Thyroid gland (tissue), 4 donors: ENCODE measurements at places on chromosomes 4 and X.

- DNase-seq, result no peak
Observed at GRCh38 chrX:17930850-17931249, 69.8 kb upstream of the RAI2 start.

- DNase-seq, result no peak
Observed at GRCh38 chr4:5527211-5527610, 181.1 kb downstream of the EVC2 start.

- peak; percentile 61 for DNase-seq
Observed at GRCh38 chr4:141132709-141133145, 542 bp downstream of the RNF150 start.

GRCh38 chr4:8461086-8461485, 20.5 kb downstream of the TRMT44 start:
- DNase-seq, result no peak

GRCh38 chr4:168541266-168541953, 44.6 kb downstream of the PALLD start:
- DNase-seq, result no peak

- no peak for DNase-seq
Observed at GRCh38 chrX:150696331-150696730, 3.1 kb downstream of the MTMR1 start.

DNA sequence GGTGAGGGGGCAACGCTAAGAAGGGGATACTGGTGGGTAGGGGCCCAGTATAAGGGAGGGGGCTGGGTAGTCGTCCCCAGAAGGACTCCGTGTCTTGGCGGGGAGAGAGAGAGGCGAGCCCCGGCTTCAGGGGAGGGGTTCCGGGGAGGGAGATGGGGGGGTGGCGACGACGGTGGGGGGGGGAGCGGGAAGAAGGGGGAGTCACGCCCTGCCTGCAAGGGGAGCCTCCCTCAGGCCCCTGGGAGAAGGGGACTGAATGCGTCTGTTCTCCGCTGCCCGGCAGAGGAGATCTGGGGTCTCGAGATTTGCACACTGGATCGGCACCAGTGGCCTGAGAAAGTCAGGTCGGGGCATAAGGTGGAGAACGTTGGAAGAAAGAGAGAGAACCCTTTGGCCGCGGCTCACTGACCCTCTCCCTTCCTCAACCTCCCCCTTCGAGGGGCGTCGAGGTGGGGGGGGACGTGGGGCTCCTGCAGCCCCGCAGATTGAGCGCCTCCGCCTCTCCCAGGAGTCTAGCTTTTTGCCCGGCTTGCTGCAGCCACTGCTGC, 609 bp upstream of the BCORL1 start:
- no peak for DNase-seq

DNA sequence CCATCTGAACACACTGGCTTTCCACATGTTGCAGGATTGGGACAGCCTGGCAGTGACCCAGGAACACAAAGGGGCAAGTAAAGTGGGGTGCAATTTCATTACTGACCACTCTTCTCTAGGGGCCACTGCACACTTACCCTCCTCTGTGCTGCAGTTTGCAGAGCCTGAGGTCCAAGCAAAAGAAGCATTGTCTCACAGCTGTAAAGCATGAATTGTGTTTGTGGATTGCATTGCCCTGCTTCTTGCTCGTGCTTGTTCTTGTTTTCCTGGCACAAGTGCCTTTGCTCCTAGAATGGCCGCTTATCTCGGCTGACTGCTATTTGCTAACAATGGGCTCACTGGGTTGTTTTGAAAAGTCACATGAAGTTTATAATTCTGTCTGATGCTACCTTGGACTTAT, 209.1 kb upstream of the JADE1 start:
- peak; percentile 57 for DNase-seq

DNA sequence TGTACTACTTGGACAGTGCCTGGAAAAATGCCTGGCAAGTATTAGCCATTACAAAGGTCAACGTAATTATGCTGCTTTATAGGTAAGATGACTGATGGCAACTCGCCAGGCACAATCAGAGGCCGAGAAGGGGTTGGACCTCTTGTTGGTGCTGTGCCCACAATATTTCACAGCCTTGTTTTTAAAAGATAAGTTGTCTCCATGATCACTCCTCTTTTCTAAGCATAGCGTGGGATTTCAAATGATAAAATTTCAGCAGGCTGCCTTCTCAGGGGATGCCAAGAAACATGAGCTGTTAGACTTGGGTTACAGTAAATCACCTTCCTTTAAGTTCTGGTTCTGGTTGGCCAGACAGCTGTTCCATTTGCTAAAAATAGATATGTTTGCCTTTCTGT, 26.9 kb downstream of the HOPX start:
- peak; percentile 37 for DNase-seq

GRCh38 chr4:142727149-142727548, 119.0 kb downstream of the INPP4B start:
- no peak for DNase-seq

DNA sequence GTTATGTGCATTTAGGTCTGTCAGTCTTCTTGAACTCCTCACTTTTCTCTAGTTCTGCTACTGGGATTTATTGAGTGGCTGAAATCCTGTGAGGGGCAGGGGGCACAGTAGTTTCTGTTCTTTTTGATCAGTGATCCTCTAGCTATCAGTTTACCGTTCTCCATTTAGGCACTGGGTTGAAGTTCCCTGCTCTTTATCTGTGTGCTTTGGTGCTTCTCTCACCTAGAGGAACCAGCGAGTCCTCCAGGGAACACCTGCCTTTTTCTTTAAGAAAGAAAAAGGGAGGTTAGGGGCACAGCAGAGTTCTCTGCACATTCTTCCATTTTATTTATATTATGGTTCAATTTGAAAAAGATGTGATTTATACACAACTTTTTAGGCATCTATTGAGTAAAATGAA, 503.0 kb upstream of the AGA start:
- DNase-seq, result no peak

DNA sequence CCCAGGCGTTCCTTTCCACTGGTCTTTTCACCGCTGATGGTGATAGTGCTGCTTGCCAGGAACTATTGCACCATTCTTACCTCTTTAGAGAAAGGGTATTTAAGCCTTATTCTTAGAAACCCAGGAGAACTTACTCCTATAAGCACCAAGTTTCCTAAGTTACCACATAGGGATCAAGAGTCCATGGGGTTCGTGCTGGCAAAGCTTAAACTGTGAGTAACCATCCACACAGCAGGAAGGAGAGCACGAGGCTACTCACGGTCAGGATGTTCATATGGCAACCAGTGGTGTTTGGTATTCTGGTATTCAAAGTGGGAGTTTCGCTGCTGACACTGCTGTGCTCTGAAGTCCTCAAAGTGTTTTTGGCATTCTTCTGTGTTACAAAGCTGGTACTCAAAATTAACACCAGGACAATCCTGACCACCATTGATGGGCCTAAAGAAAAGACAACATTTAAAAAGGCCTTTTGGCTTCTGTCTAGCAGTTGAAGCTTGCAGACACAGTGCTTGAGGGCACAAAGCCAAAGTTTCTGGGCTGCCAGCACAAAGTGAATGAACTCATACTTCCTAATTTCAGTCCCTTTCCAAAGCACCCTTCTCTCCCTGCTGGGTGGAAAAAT, 256.9 kb downstream of the ADAMTS3 start:
- DNase-seq, result peak; percentile 76

- no peak for DNase-seq
Observed at GRCh38 chr4:173237152-173237551, 68.5 kb downstream of the GALNT7 start.

DNA sequence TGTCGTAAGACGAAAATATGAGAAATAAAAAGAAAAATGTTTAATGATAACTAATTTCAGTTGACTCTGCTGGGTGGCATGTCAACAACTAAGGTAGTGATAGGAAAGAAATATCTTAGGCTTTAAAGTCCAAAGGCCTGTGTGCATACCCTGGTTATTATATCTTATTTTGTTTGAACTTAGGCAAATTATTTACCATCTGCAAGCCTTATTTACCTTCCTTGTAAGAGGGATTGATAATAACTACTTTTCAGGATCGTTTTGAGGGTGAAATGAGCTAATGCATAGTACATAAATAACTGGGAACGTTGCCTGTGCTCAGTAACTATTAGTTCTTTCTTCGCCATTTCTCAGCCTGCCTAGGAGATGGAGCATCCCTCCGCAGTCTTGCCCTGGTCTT, 41.6 kb upstream of the TAB3 start:
- no peak for DNase-seq

DNA sequence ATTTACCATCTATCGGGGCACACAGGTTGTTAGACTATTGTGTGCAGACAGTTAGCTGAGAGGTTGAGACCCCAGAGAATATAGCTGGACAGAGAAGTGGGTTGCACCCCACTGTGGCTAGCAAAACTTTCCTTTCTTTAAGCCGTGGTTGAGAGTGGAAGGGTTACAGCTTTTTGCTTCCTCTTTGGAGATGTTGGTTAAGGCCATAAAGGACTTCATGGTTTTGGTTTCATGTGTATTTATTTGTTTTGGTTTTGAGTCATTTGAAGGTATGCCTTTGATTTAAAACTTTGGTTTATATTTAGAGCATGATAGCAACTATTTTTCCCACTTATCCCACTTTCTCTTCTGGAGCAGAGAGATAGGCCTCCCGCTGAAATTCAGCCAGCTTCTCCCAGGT, 274.3 kb upstream of the IL1RAPL1 start:
- DNase-seq, result no peak

- DNase-seq, result no peak
Observed at GRCh38 chrX:12563121-12563520, 228.1 kb upstream of the PRPS2 start.

- DNase-seq, result no peak
Observed at GRCh38 chr4:74084984-74085383, 14.0 kb downstream of the CXCL2 start.

- DNase-seq, result no peak
Observed at GRCh38 chrX:153871451-153871850, 14.5 kb downstream of the L1CAM start.

DNA sequence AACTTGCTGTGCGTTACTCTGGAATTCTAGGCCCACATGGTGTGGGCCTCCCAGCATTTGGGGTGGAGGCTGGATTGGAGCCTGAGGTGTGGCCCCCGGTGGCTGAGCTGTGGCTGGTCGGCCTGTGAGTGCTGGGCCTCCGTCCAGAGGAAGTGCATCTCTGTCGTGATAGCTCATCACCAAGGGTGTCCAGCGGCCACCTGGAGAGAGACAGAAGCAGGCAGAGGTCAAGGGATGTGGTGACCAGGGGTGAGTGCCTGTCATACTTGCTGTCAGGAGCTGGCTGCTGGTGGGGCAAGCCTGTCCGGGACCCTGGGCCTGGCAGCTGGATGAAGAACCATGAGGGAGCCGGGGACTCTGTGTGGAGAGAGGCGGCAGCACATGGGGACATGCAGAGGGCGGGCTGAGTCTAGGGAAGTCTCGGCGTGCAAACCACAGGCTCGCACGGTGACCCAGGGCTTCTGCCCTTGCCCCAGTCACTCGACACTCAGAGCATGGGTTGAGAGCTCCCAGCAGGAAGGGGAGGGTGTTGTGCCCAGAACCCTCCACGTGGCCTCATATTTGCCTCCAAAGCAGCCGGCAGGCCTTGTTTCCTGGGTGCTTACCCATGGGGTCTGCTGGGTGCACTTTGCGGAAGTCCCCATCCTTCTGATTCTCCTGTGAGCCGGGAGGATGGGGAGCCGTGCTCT, 6.2 kb downstream of the SORCS2 start:
- DNase-seq, result no peak

- no peak for DNase-seq
Observed at GRCh38 chr4:74370912-74371311, 6.0 kb downstream of the EREG start.

GRCh38 chrX:133980406-133980805, 5.0 kb downstream of the GPC3 start:
- no peak for DNase-seq

DNA sequence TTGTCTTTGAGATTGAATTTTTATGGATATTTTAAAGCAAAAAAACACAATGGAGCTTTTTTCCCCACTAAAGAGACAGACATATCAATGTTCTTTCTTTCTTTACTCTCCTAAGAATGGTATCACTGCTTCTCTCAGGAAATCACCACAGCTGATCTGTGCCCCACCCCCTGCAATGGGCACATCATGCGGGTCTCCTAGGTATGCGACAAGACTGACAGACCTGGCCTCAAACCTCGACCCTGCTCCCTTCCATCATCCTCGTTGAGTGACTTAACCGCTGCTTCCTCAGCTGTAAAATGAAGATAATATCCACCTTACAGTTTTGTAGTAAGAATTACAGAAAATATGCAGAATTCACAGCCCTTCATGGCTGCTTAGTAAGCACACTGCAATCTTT, 58.3 kb downstream of the LEF1 start:
- DNase-seq, result no peak

DNA sequence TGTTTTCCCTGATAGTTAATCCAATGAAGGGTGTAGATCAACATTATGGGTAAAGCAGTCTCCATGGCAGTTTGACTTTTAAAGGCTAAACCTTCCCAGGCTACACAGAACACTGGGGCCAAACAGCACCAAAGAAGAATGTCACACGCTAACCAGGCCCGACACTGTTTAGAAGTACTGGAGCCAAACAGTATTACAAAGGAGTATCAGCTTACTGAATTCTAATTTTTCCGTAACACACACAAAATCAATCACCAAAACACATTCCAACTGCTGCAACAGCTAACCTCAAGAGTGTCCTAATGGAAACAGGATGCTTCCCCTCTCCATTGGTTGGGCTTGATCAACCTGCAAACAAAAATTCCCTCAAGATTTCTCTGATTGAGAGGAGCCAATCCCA, 783.5 kb downstream of the PCDH18 start:
- no peak for DNase-seq

DNA sequence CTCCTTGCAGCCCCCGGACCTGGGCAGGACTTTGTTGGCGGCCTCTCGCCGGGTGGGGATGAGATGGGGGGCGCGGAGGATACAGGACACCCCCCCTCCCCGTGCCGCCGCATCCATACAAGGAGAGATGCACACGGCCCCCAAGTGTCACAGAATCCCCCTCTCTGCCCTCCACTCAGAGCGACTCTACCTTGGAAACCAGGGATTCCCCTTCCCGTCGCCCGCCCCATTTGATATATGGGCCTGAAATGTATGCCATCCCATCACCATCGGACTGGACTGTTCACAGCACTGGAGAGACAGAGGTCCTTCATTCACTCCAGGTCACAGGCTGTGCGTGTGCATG, 426 bp downstream of the PORCN start:
- DNase-seq, result no peak

DNA sequence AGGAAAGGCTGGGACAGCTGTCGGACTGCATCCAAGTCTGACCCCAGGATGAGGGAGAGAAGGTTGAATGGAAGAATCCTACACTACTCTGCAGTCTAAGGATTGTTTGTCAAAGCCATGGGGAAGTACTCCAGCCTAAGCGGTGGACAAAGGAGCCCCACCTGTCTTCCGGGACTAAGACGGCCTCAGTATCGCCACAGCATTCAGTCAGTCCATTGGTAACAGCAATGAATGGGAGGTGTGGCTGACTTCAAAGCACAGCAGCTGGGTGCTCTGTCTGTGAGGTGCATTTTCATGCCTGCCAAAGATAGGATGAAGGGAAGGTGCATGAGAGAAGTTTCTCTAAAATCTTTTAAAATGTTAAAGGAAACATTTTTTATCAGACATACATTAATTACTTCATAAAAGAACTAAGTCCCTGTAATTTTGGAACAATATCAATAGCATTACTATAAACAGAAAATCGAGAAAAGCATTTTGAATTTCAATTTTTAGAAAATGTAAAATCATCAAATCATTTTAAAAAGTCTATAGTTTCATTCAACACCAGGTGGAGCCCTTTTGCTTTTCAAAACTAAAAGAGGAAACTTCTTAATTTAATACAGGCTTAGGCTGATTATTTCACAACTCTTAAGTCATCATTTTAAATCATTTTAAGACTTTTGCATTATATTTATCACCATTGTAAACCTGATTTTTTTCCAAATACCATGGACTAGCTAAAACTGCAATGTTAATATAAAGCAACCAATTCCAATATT, 27.6 kb upstream of the INTU start:
- DNase-seq, result no peak
